H4 (cell line): ENCODE measurements at places on chromosomes 3 and 15. TPM values are rescaled to one million over a fixed set of nuclear protein-coding genes. Genes with fewer than 3 reads are reported as not detected.

DNA sequence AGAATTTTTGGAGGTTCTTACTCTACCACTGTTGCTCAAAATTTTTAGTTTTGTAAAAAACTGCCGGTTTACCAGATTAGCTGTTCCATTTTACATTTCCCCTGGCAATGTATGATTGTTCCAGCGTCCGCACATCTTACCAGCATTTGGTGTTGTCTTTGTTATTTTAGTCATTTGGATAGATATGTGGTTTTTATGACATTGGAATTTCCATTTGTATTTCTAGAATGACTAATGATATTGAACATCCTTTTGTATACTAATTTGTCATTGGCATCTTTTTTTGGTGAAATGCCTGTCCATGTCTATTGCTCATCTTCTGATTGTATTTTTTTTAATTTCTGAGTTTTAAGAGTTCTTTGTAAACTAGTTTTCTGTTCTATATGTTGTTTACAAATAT lies 28.5 kb downstream of the LRRC28 start:
- DNase-seq = no peak

DNA sequence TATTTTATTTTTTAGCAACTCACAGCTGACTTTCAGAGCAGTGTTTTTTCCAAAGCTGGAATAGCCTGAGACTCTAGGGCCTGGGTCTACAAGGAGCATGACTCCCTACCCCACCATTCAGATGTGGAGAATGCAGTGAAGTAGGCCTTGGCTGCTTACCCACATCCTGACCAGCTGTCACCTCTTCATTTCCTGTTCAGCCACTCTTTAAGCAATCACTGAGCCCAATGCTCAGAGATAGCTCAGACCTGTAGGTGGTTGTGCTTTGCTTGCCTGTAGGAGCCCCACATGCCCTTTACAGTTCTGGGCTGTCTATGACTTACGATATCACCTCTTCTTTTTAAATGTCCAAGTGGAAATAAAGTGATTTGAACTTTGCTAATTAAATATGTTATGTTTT lies 148.1 kb downstream of the NEK11 start:
- no peak for DNase-seq

- DNase-seq = no peak
Measured at GRCh38 chr15:31781261-31781660, 249.1 kb upstream of the CHRNA7 start.

GRCh38 chr3:54871867-54872266 lies 56.0 kb downstream of the LRTM1 start:
- DNase-seq = no peak

DNA sequence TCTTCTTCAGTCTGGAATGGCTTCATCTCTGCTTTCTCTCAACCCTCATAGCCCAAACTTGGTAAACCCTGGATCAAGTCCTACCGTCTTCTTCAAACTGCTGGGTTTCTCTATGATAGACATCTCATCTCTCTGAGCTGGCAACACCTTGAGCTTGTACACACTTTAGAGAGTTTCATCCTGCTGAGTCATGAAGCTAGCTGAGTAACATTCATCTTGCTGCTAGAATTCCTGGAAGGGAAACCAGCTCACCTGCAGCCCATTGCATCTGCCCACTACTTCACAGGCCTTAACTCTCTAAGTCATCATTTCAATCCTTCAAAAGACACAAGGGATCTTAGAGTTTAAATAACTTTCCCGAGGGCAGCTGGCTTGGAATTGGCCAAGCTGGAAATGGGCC lies 175.5 kb upstream of the RORA start:
- DNase-seq = no peak

- DNase-seq = no peak
Measured at GRCh38 chr3:134898181-134898754, 103.2 kb downstream of the EPHB1 start.

GRCh38 chr3:102124282-102124681 lies 275.0 kb downstream of the NFKBIZ start:
- no peak for DNase-seq

DNA sequence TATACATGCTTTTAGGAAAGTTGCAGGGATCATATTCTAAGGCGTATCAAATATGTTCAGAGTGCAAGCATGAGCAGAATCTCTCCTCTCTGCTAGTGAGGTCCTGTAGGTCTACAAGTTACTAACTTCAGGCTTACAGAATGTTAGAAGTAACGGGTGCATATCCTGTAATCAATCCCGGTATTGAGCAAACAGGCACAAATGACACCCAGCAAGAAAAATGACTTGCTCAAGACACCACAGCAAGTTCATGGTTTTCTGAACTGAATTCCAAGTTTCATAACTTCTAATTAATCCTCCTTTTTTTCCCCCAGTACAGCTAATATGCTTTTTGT lies 353.9 kb upstream of the TPRG1 start:
- DNase-seq = no peak

- DNase-seq = no peak
Measured at GRCh38 chr3:120033596-120033995, 60.7 kb downstream of the GSK3B start.

GRCh38 chr3:177337541-177338331 lies 140.5 kb upstream of the TBL1XR1 start:
- no peak for DNase-seq

- no peak for DNase-seq
Measured at GRCh38 chr3:148208975-148209374, 488.7 kb upstream of the AGTR1 start.

DNA sequence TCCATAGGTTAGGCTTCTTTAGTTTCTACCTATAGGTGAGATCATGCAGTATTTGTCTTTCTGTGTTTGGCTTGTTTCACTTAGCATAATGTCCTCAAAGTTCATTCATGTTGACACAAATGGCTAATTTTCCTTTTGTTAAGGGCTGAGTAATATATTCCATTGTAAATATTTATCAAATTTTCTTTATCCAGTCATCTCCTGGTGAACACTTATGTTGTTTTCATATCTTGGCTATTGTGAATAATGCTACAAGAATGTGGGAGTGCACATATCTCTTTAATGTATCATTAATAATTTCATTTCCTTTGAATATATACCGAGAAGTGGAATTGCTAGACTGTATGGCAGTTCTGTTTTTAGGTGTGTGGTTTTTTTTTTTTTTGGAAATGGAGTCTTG lies 250.9 kb upstream of the SEMA6D start:
- DNase-seq = no peak

- no peak for DNase-seq
Measured at GRCh38 chr3:15092686-15093085, 6.3 kb downstream of the RBSN start.

GRCh38 chr3:29083676-29084075 lies 197.2 kb upstream of the RBMS3 start:
- no peak for DNase-seq

Gene C3orf20
- total RNA-seq = not detected in 2 replicates

Gene ACAN
- 0.02 TPM in 1 of 2 replicates, not detected in the other for total RNA-seq

Gene RARRES1
- not detected in 2 replicates for total RNA-seq

Gene STAG1
- total RNA-seq = 21.6 and 31.0 TPM in 2 replicates

Gene SERPINI1
- total RNA-seq = 11.6 and 15.4 TPM in 2 replicates

Gene RGMA
- total RNA-seq = 0.29 and 0.72 TPM in 2 replicates

Gene NR2E3
- not detected in 2 replicates for total RNA-seq

Gene ITPKA
- 1.1 and 4.1 TPM in 2 replicates for total RNA-seq

Gene GCHFR
- 43.2 and 49.0 TPM in 2 replicates for total RNA-seq
